Hepatocyte (in vitro differentiated cells): ENCODE measurements at places on chromosomes 16 and 17. TPM values are rescaled to one million over a fixed set of nuclear protein-coding genes. Genes with fewer than 3 reads are reported as not detected.
A peak's percentile ranks its signal among the peaks of the same experiment; 100 is the strongest.

DNA sequence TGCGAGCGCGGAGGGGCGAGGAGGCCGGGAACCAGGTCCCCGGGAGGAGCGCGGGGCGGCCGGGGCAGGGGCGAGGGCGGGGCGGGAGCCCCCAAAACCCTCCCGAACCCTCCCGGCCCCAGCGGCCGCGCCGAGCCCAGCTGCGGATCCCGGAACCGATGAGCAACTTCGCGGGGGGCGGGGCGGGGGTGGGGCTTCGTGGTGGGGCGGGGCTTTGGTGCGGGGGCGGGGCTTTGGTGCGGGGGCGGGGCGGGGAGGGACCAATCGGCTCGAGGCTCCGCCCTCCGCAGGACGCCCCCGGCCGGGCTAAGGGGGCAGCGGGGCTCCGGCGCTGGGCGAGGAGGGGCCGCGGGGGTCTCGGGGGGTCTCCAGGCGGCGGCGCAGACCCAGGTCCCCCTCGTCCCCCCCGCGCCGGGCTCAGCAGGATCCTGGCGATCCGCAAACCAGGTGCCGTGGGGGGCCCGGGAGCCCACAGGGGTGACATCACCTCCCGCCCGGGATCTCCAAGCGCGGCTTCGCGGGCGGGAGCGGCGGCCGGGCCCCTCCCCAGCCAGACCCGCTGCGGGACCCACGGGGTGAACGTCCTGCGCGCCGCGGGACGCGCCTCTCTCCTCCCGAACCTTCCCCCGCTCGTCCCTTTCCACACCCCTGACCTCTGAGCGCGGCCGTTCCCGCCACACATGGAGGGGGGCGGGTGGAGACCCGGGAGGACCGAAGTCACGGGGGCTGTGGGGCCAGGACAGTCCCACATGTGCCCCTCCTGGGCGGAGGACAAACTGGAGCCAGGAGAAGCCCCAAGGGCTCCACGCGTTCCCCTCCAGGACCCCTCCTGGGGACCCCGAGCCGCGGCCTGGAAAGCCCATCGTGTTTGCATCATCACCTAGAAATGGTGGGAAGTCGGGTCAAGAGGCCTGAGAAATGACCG, at the start of gene ABR:
TSS of gene ABR (minus strand) at position 164 of the 925 bp plus-strand sequence. CDS start 254 bp downstream, outside the sequence.
- DNase-seq, result peak; percentile 68

Gene KRTAP4-5
- not detected in 2 replicates for total RNA-seq

Gene TIGD7
- 6.8 and 9.4 TPM in 2 replicates for total RNA-seq

DNA sequence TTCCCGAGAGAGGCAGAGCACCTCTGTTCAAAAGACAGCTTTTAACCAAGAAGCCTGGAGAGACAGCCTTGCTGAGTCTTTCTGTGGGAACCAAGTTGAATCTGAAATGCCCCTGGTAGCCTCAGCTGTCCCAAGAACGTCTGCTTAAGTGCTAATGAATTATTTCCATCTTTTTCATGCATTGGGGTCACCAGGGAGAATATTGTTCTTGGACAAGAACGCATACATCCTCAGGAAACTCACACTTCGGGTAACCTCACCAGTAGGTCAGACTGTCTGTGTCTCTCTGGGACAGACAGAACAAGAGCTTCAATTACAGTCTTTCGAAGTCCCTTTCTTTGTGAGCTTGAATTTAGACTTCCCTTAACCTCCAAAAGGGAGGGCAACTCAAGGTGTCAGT, 134.6 kb upstream of the ADAMTS18 start:
- no peak for DNase-seq

Gene UTS2R
- total RNA-seq, result 0.10 TPM in 1 of 2 replicates, not detected in the other

Gene CACNG1
- total RNA-seq, result not detected in 2 replicates

Gene TNFRSF12A
- total RNA-seq, result 126 and 127 TPM in 2 replicates

Gene UMOD
- total RNA-seq, result not detected in 2 replicates

Gene GCGR
- total RNA-seq, result 2.4 and 2.9 TPM in 2 replicates

DNA sequence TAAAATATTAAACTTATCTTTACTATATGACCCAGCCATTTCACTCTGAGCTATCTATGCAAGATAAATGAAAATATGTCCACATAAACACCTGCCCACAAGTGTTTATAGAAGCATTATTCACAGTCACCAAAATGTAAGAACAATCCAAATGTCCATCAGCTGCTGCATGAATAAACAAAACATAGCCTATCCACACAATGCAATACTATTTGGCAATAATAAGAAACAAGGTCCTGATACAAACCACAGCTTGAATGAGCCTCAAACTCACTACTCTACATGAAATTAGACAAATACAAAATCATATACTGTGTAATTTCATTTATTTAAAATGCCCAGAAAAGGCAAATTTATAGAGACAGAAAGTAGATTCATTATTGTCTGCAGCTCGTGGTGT, 355.1 kb downstream of the CDH8 start:
- no peak for DNase-seq

Gene PYDC1
- total RNA-seq, result not detected in 2 replicates

- no peak for DNase-seq
Measured at GRCh38 chr16:56269281-56269680, 78.0 kb downstream of the GNAO1 start.

GRCh38 chr16:28011223-28011622, 52.3 kb downstream of the GSG1L start:
- no peak for DNase-seq

DNA sequence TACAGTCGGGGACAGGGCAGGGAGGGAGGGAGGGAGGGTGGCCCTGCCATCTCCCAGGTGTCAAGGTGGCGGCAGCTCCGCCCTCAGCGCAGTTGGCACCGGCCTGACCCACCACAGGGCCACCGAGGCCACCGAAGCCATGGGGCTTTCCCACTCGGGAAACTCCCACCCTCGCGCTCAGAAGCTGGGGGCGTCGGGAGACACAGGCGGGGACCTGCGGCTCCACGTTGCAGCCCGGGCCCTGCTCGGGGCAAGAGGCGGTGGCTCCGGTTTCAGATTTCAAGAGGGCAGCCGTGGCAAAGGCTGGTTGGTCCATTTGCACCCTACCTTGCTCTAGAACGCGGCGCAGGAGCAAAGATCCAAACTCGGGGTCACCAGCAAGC, 544 bp downstream of the CYB561 start:
- DNase-seq, result peak; percentile 59

GRCh38 chr16:11224894-11225676, 30.9 kb downstream of the SOCS1 start:
- no peak for DNase-seq

DNA sequence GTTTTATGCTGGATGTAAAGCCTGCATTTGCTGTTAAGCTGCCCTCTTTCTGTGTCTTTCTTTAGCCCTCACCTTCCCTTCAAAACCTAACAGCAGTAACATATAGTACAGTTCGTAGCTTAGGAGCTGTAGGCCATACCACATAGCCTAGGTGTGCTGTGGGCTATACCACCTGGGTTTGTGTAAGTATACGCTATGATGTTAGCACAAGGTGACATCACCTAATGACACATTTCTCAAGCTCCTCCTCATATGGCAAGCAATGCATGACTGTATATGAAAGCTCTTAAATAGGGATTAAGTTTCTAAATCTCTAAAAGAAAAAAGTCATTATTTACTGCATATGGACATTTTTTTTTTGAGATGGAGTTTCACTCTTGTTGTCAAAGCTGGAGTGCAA, 57.8 kb upstream of the TMEM97 start:
- no peak for DNase-seq

DNA sequence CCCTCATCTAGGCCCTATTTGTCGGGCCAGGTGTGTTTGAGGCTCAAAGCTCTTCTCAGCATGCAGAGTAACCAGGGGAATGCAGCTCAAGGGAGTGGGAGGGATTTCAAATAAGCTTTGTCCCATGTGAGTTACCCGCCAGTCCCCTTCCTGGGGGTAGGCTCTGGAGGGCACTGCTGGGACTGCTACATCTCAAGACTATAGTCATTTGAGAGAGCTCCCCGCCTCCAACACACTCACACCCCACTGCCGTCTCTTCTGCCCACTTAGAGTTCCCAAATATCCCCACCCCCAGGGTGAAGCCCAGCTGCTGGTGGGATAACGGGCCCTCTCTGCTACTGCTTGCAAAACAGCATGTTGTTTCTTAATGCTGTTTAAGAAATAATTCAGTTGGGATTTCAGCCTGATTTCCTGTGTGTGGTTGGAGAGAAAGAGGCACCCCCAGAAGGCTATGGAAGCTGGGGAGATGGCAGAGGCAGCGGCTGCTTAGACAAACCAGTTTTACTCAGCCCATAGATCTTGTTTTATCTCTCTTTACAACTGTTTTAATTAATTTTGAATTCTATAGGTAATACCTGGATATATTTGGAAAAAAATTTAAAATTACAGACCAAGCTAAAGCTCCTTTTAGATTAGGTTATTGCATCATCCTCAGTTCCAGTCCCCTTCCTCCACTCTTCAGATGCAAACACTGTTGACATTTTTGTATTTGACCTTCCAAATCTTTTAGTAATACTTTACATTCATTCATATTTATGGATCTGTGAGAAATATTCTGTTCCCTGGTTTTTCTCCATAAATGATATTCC, 4.1 kb upstream of the MPO start:
- DNase-seq, result no peak

GRCh38 chr16:75379911-75380847, 53.1 kb downstream of the CFDP1 start:
- DNase-seq, result no peak

Gene MRPL45
- total RNA-seq, result 44.9 and 58.7 TPM in 2 replicates

GRCh38 chr16:87931504-87931903, 4.8 kb downstream of the CA5A start:
- peak; percentile 40 for DNase-seq

DNA sequence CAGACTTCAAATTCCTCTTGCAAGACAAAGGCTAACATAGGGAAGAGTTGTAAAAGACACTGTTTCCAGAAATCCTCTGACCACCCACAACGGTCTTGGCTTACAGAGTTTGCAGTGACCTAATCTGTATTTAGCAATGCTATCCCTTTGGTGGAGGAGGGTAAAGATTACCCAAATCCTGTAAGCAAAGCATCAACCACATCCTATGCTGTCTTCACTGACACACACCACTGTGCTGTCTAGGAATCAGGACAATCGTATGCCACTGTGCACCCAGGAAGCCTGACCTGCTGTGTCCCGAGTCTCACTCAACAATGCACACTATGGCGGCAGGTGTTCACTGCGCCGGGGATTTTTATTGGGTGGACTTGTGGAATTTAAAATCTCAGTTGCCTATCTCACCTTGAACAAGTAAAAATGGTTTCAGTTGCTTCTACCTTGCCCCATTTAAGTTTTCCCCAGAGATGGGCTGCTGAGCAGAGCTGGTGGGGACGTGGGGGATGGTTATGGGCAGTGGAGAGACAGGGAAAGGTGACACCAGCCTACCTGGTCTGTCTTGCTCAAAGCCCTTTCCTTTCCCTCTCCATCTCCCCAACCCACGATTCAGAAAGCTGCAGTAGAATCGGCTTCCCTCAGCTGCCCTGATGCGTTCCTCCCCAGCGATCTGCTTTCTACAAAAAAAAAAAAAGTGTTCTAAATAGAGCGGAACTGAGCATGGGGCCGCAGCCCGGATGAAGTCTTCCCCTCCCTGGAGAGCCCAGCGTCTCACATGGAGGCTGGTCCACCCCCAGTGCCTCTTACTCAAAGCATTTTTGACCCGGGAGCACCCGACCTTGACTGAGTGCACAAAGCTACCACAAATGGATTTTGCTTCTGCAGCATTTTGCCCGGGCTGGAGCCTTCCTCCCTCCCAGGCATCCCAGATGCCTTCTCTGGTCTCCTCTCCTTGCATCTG, 271.5 kb downstream of the SOX9 start:
- DNase-seq, result no peak

- DNase-seq, result no peak
Measured at GRCh38 chr17:64264891-64265290, 1.8 kb upstream of the TEX2 start.

GRCh38 chr16:82758904-82759303, 132.1 kb downstream of the CDH13 start:
- no peak for DNase-seq

GRCh38 chr17:63543822-63544420, 6.4 kb upstream of the DCAF7 start:
- DNase-seq, result peak; percentile 3

- peak; percentile 71 for DNase-seq
Measured at GRCh38 chr17:74631468-74632450, 8.2 kb upstream of the CD300E start.

Gene KRTAP4-4
- not detected in 2 replicates for total RNA-seq

DNA sequence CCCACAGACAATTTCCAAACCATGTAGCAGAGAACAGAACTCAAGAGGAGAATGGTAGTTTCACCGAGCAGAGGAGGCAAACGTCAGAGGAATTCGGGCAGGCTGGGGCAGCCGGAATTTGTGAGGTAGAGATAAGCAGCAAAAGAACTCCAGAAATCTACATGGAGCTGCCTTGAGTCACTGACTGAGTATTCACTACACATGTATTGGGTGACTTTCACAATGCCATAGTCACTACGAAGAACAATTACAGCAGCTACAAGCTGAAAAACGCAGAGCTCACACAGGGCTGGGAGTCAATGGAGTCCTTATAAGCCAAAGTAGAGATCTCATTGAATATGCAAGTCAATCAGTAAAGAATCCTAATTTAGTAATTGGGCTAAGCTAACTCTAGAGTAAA, 13.4 kb downstream of the CMC2 start:
- peak; percentile 63 for DNase-seq

DNA sequence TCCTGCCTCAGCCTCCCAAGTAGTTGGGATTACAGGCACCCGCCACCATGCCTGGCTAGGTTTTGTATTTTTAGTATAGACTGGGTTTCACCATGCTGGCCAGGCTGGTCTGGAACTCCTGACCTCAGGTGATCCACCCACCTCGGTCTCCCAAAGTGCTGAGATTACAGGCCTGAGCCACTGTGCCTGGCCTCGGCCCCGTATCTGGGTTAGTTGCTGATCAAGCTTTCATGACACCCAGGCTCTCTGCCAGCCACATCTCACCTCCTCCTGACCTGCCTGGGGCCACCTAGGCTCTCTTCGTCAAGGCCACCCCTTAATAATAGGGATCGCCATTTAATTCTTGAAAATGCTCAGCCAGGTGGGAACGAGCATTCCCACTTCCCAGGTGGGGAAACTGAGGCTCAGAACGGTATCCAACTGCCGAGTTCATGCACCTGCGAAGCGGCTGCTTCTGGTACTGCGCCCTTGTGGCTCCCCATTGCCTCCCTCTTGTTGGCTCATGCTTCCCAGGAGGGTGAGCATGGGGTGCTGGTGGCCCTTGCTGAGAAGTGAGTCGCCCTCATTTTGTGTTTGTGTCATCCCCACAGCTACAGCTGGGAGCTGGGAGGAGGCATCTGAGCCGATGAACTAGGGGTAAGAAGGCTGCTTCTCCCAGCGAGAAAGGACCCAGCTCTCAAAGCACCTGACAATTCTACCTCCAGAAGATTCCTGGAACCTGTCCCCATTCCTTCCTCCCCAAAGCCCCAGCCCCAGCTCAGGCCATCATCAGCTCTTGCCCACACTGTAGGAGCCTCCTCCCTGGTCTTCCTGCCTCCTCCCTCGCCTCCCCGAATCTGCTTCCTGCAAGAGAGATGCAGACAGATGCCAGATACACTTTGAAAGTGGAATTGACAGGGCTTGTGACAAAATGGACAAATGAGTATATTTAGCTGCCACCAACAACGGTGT, 17.3 kb upstream of the SNN start:
- DNase-seq, result no peak
